ENCODE measurements at places on chromosomes 1 and 21.

DNA sequence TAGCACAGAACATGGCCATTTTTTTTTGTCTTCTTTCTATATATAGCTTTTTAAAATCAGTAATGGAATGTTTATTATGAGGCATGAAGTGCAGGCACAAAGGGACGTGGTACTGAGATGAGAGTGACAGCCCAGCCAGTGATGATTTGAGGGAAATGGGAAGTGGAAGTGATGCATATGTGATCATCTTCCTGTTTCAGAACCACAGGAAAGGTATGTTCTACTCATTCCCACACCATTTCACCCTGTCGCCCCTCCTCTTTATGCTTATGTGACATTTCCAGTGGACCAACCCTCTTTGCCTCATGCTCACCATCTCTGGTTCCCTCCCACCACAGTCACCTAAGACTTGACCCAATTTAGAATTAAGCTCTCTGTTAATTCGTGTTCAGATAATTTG is 24.3 kb downstream of the PTGS2 start:
- no peak for DNase-seq

- no peak for DNase-seq
Observed at GRCh38 chr1:78408810-78409209, 82.0 kb upstream of the PTGFR start.

GRCh38 chr1:207825409-207825695 is 73.5 kb downstream of the CD46 start:
- DNase-seq = no peak

DNA sequence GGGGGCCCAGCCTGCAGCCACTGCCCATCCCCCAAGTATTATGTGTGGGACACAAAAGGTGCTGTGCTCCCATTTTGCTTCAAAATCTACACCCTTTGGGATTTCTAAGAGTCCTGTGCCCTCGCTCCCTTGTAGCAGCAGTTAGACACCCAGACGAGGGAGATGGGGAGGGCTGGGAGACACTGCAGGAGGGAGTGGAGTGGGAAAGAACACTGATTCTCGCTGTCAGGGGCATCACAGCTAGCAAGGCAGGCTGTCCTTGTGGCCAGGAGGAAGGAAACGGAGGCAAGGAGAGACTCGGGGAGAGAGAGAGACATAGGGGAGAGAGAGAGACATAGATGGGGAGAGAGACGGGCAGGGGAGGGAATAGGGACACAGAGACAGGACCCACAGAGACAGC is 38.5 kb downstream of the CSMD2 start:
- DNase-seq = no peak

DNA sequence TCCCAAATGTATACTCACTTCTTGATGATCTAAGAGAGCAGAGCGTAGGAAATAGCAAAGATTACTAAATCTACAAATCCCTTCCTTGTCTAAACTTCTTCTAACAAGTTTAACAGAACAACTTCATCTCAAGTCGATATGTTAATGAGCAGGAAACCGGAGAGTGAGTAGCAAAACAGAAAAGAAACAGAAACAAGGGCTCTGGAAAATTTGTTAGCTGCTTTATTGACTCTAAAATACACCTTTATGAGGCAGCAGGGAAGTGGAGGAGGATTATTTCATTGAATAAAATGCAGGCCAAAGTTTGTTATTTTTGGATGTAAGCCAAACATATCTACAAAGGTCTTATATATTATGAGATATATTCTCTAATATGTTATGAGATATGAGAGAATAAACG is 192.4 kb downstream of the LRRIQ3 start:
- DNase-seq = no peak

Measured in stimulated activated CD4-positive, alpha-beta T cell treated with anti-CD3 and anti-CD28 coated beads, Interleukin-12 subunit alpha, Interleukin-12 subunit beta, amount 100 ng/mL, for 48 hours (primary cell).